CD4-positive, alpha-beta T cell treated with Interleukin-15 for 1 hour (primary cell): ENCODE measurements at places on chromosomes 7 and 10.
A peak's percentile ranks its signal among the peaks of the same experiment; 100 is the strongest.

DNA sequence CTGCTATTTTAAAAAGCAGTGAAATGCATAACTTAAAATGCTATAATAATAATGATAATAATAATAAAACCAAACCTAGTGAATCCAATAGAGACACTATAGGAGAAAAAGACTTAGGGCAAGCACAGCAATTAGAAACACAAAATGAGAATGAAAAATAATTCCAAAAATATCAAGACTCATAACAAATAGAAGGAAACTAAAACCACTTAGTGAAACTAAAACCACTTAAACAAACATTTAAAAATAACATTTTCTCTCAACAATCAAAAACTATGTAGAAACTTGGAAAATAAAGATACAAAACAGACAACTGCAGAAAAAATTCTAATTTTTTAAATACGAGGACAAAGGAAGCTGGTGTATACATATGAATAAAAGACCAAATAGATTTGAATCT, 655.2 kb upstream of the NRG3 start:
- no peak for DNase-seq

GRCh38 chr10:7417103-7417623, 6.3 kb upstream of the SFMBT2 start:
- DNase-seq = no peak

- peak; percentile 18 for DNase-seq
Observed at GRCh38 chr10:8402576-8402975, 348.1 kb downstream of the GATA3 start.

- no peak for DNase-seq
Observed at GRCh38 chr7:96598421-96598820, 111.2 kb downstream of the SEM1 start.

DNA sequence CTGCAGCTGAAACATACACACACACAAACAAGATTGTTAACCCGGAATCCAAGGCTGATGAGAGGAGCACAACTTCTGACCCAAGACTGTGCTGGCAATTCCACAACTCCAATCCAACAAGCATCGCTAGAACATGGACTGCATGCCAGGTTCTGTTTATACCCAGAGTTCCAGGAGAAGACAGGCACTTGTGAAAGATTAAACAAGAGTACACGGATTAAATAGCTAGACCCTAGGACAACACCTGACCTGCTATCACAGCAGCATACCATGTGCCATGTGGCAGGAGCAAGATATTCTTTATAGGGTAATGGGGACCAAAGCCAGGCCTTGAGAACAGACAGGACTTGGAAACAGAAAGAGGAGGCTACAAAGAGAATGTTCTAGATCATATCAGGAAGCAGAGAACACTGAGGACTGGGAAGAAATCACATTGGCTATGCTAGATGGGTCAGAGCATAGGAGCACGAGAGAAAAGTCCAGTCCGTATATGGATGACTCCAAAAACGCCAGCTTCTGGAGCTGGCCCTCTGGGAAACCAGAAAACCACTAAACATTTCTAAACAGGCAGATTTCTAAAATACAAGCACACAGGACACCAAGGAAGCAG, 83.7 kb upstream of the ATP6V0A4 start:
- no peak for DNase-seq

GRCh38 chr7:30162622-30163124, 27.9 kb downstream of the MTURN start:
- DNase-seq = no peak

DNA sequence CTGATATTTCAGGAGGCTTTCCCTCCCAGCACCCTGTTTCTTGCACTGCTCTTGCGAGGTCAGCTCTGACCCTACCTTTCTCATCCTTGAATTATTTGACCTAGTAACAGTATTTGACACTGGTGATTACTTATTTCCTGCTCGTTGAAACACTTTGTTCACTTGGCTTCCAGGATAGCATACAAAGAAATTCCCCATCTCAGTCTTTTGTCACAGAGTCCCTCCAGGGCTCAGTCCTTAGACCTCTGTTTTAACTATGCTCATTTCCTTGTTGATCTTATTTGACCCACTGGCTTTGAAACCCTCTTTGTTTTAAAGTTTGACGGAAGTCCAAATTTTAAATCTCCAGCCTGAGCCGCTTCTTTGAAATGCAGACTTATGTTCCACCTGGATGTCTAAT, 29.9 kb downstream of the BMPR1A start:
- no peak for DNase-seq

- no peak for DNase-seq
Observed at GRCh38 chr10:36721871-36722270, 403.5 kb upstream of the ANKRD30A start.

DNA sequence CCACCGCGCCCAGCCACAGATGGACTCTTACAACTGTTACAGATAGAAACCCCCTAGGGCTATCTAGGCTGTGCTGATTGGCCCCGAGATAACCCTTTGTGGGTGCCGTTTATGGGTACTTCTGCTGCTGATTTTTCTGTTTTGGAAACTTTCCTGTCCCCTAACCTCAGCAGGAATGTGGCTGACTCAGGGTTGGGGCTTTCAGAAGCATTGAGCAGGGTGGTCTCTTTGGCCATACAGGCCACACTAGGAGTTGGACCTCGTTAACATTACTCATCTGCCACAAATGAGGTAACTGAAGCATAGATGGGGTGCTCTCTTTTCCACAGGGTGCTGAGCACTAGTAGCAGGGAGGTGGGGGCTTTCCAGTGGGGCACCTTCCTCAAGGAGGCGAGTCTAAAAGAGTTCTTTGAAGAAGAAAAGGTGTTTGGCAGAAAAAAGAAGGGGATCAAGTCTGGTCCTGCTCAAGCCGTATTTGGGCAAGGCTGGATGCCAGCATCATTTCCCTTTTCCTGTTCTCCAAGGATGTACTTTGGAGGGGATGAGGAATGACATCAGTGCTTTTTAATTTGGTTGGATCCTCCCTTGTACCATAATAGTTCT, 6.4 kb downstream of the ZSCAN25 start:
- no peak for DNase-seq

DNA sequence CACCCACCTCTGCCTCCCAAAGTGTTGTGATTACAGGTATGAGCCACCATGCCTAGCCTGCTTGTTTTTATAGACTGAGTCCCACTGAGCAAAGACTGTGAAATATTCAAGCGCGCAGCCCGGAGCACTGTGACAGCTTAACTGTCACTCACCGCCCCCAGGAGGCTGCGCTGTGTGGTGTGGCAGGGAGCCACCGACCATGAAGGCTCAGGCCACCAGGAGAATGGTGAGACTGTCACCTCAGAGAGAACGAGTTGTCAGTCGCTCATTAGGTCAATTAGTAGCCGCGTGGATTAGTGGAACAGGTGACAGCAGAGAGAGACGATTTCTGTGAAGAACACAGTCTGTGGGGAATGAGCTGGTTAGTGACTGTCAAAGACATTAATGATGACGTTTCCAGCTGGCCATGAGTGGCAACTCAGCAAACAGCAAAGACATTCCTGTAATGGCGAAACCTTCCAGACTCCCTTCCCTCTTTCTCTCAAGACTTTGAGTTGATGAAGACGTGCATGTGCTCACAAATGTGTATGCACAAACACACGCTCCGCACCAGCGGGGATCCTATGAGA, 64.5 kb downstream of the CYCS start:
- DNase-seq = no peak

DNA sequence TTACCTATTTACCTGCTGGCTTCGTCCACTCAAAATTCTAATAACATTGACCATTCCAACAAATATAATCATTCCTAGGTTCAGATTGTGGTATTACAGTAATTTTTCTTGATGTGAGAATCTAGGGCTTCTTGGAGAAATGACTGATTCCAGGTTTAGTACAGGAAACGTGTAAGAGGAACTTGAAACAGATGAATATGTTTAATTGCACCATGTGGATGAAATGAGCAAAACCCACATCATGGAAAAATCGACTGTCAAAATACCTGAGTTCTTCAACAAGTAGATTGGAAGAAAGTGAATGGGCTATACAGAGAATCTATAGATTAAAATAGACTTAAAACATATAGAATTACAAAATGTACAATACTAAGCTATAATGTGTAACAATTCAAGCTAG, 24.9 kb upstream of the OR9A4 start:
- no peak for DNase-seq

DNA sequence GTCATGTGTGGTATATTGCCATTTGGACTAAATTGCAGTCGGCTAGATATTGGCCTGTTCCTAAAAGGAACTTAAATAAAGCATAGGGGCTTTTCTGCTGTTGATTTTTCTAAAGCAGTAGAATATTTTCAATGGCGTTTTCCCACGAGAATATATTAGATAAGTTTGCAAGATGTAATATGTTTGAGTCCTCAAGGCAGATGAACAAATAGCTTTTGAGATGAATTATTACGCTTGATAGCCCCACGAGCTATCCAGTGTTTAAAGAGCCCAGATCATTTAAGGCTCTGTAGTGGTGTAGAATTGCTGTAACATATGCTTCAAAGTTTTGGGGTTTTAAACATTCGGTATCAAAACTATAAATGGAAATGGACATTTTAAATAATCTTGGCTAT, 2.9 kb downstream of the CELF2 start:
- no peak for DNase-seq

GRCh38 chr10:122875843-122876466, 3.4 kb downstream of the FAM24B start:
- DNase-seq = no peak

DNA sequence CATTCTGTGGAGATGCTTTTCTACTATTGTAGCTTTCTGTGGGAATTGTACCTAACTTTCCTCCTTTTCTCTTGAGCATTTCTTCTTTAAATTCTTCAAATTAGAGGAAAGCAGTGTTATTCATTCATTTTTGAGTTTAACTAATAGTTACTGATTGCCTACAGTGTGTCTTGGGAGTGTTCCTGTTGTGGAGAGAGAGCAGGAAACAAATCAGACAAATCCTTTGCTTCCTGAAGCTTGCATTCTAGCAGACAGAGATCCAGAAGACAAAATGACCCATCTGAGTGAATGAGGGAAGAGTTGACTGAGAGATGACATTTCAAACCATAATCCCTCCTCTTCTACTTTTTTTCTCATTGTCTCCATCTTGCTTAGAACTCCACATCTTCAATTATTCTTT, 170.4 kb downstream of the SUGCT start:
- DNase-seq = no peak

GRCh38 chr7:47704936-47705335, 123.0 kb upstream of the TNS3 start:
- no peak for DNase-seq

- DNase-seq = peak; percentile 60
Observed at GRCh38 chr7:75866489-75867389, 12.1 kb upstream of the RHBDD2 start.
